ENCODE measurements at places on chromosomes 1 and 21. TPM values are rescaled to one million over a fixed set of nuclear protein-coding genes. Genes with fewer than 3 reads are reported as not detected.

SPRR2B gene
- not detected for total RNA-seq

FCRL5 gene
- total RNA-seq = 2.5 TPM

- peaks cover 67% of the 10 kb centered on the region for H3K4me1 ChIP-seq
- no peaks in the 10 kb centered on the region for H3K27me3 ChIP-seq
- H3K4me3 ChIP-seq = no peak overlapping the region
- no peaks in the 10 kb centered on the region for H3K36me3 ChIP-seq
These were observed 105.0 kb downstream of the KIAA0319L start for GRCh38 chr1:35452106-35452774.

FMO1 gene
- not detected for total RNA-seq

TBX15 gene
- 1.2 TPM for total RNA-seq

DNA sequence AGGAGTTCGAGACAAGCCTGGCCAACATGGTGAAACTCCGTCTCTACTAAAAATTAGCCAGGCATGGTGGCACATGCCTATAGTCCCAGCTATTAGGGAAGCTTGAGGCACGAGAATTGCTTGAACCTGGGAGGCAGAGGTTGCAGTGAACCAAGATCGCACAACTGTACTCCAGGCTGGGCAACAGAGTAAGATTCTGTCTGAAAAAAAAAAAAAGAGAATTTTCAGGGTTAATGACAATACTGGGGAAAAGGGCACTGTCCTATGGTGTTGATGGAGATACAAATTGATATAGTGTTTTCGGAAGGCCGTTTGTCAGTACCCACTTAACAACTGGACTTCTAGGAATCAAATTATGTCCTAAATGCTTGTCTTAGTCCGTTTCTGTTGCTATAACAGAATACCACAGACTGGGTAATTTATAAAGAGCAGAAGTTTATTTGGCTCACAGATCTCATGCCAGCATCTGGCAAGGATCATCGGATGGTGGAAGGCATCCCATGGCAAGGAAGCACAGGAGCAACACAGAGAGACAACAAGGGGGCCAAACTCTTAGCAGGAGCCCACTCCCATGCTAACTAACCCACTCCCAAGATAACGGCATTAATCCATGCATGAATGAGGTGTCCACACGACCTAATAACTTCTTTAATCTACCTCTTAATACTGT, 41.3 kb downstream of the ZBTB8A start:
- no peak overlapping the region for H3K4me3 ChIP-seq
- no peak overlapping the region for H3K27ac ChIP-seq

WNT3A gene
- total RNA-seq = 2.6 TPM

KCNK2 gene
- total RNA-seq = 0.44 TPM

TMEM269 gene
- total RNA-seq = 0.09 TPM

DNA sequence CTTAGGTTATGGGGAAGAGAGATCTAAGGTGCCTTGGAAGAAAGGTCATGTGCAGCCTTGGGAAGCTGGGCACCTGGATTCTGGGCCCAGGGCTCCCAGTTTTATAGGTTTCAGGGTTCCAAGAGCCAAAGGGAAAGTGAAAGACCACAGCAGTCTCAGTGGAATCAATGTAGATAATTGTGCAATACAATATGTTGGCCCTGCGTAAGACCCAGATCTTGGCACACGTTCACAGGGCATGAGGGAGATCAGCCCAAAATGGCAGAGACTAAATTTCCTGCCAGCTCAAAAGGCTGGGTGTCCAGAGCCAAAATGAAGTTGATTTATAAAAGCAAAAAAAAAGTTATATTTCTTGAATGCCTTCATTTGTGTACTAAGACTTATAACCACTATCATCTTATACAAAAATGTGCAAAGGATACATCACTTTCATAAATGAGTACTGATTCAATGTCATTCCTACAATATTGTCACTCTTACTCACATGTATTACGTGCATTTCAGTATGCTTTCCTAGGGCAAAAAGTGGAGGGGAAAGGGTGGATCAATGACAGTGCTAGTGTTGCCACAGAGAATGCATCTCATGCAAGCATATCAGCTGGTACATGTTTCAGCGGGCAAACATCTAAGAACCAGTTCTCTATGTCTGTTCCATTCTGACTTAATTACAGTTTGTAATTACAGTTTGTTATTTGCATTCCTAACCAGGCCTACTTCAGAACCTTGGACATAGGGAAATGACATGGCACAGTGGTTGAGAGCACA, 22.5 kb upstream of the NPL start:
- H3K4me1 ChIP-seq = no peaks in the 10 kb centered on the region
- H3K27ac ChIP-seq = no peak overlapping the region
- H3K4me3 ChIP-seq = no peak overlapping the region
- H3K27me3 ChIP-seq = no peaks in the 10 kb centered on the region
- DNase-seq = no peak
- H3K36me3 ChIP-seq = no peaks in the 10 kb centered on the region

CHIA gene
- 20.7 TPM for total RNA-seq

- H3K4me3 ChIP-seq = no peak overlapping the region
- H3K27ac ChIP-seq = no peak overlapping the region
- DNase-seq = peak; percentile 61
These were observed 51.9 kb downstream of the DHX9 start for GRCh38 chr1:182890927-182891610.

DNA sequence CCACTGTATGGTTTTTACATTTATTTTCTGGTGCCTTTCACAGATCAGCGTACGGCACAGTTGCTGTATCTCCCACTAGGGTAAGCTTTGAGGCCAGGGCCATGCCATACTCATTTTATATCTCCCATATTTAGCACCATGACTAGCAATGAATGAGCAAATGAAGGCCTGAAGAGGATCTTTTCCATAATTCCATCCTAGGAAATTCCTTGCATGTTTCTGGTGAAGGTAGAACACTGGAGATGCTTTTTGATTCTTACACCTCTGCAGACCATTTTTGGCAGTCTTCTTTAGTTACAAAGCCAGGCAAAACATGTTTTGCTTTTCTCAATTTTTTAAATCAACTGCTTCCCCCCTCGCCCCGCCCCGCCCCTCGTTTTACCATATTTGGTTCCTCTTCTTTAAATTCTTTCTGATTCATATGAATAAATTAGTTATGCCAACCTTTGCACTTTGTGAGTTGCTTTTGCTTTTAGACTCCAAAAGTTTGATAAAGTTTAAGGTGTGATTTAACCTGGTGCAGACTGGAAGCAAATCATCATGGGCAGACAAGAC, 78.9 kb upstream of the AK4 start:
- H3K27ac ChIP-seq = peak overlapping the region; percentile 98
- peaks cover 24% of the 10 kb centered on the region for H3K4me1 ChIP-seq
- no peak for DNase-seq
- no peaks in the 10 kb centered on the region for H3K27me3 ChIP-seq
- H3K36me3 ChIP-seq = no peaks in the 10 kb centered on the region

DNA sequence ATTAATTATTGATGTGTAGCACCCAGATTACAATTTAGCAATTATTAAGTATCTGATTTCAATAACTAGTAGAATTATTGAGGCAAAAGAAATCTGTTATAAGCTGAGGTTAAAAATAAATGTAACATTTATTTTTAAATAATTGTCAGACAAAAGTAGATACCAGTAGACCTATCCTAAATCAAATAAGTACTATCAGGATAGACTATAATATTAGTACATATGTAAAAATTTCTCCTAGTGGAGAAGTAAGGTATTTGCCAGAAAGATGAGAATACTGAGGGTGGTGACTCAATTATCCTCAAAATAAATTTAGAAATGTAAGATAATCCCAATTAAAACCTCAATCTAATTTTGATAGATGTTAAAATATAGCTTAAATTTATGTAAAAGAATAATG, 377.8 kb upstream of the CHRM3 start:
- H3K36me3 ChIP-seq = no peaks in the 10 kb centered on the region
- no peak overlapping the region for H3K4me3 ChIP-seq
- no peak for DNase-seq
- no peaks in the 10 kb centered on the region for H3K4me1 ChIP-seq
- no peak overlapping the region for H3K27ac ChIP-seq
- no peaks in the 10 kb centered on the region for H3K27me3 ChIP-seq
